Ovary (tissue), 10 donors: ENCODE measurements at places on chromosomes 7 and 10. TPM values are rescaled to one million over a fixed set of nuclear protein-coding genes. Genes with fewer than 3 reads are reported as not detected.

The FAM237B gene
- not detected for total RNA-seq

The CPA2 gene
- 3.6 TPM for total RNA-seq

- H3K27ac ChIP-seq = no peak overlapping the region
- H3K36me3 ChIP-seq = no peaks in the 10 kb centered on the region
- H3K4me1 ChIP-seq = no peaks in the 10 kb centered on the region
- no peak for DNase-seq
- H3K4me3 ChIP-seq = no peak overlapping the region
Measured at GRCh38 chr10:3720228-3721019, 64.6 kb downstream of the KLF6 start.

GRCh38 chr7:134750083-134751062 is 29.1 kb upstream of the CALD1 start:
- H3K4me3 ChIP-seq = no peak overlapping the region
- no peaks in the 10 kb centered on the region for H3K36me3 ChIP-seq
- no peaks in the 10 kb centered on the region for H3K27me3 ChIP-seq
- H3K4me1 ChIP-seq = peaks cover 8% of the 10 kb centered on the region
- no peak overlapping the region for H3K27ac ChIP-seq

GRCh38 chr10:13161857-13162271 is 506 bp downstream of the MCM10 start:
- H3K36me3 ChIP-seq = no peaks in the 10 kb centered on the region
- no peak for DNase-seq
- peak overlapping the region; percentile 33 for H3K4me3 ChIP-seq
- H3K4me1 ChIP-seq = peaks cover 2% of the 10 kb centered on the region
- H3K27me3 ChIP-seq = no peaks in the 10 kb centered on the region

GRCh38 chr10:61391281-61391680 is 61.9 kb downstream of the TMEM26 start:
- no peaks in the 10 kb centered on the region for H3K36me3 ChIP-seq
- no peak overlapping the region for H3K4me3 ChIP-seq
- H3K4me1 ChIP-seq = no peaks in the 10 kb centered on the region
- no peak for DNase-seq
- H3K27me3 ChIP-seq = no peaks in the 10 kb centered on the region

GRCh38 chr10:48490571-48490940 is 114.3 kb downstream of the ARHGAP22 start:
- H3K4me1 ChIP-seq = no peaks in the 10 kb centered on the region
- DNase-seq = no peak
- H3K4me3 ChIP-seq = no peak overlapping the region

DNA sequence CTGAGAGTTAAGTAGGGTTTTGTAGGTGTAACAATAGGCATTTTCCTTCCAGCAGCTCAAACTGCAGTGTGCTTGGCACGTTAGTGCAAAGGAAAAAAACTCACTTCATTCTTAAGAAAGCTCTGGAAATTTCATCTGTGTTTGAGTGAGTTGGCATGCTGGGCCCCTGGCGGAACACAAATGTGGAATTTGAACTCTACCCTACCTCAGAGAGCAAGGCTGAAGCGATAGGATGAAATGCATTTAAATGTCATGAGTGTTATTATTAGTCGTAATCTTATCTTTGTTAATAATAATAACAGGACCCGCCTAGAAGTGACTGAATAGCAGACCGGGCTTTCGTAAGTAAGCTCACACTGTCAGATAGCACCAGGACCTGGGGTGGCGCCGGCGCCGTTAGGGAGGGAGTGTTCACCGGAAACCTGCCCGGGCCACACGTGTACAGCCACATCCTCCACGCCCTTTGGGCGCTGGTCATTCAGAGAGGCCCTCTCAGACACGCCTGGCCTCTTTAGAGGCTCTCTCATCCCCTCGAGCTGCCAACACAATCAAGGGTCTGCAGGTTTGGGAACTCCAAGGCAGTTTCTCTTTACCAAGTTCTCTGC is 63.5 kb downstream of the GRK5 start:
- H3K4me3 ChIP-seq = no peak overlapping the region
- H3K36me3 ChIP-seq = no peaks in the 10 kb centered on the region
- peaks cover 21% of the 10 kb centered on the region for H3K4me1 ChIP-seq
- DNase-seq = peak; percentile 65
